Body of pancreas (tissue), 4 donors: ENCODE measurements at places on chromosomes 16 and 17. TPM values are rescaled to one million over a fixed set of nuclear protein-coding genes. Genes with fewer than 3 reads are reported as not detected.

The SLFN12 gene
- 6.0 TPM for total RNA-seq

The MYH1 gene
- total RNA-seq = not detected

The CCDC137 gene
- total RNA-seq = 21.4 TPM

DNA sequence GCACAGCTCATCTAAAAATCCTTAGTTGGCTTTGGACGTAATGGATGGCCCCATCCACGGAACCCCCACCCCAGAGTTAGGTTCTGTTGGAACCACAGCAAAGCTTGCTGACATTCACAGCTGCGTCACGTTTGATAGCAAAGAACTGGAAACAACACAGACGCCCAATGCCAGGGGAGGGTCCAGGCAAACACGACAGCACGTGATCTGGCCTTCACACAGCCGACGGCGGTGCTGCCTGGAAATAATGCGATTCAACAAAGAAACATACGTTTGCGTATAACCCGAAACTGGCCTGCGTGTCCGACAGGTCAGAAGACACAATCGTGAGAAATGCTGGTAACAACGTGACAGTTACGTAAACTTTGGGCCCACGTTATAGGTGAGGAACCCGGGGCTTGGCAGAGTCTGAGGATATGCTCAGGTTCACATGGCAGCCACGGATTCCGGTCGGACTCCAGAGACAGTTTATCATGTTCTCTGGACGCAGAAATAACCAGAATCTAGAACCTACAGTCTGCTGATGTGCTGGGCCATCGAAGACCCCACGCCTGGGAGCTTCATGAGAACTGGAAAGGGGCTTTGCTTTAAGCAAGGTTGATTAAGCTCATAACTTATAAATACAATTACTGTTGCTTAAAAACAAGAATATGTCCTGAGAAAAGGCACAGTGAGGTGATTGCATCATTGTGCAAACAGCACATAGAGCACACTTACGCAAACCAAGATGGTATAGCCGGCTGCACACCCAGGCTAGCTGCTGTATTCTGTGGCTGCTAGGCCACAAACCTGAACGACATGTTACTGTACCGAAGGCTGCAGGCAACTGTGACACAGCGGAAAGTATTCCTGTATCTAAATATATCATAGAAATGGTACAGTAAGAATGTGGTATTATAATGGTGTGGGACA, 70.4 kb downstream of the RPH3AL start:
- no peak overlapping the region for H3K27ac ChIP-seq
- DNase-seq = no peak
- H3K27me3 ChIP-seq = no peaks in the 10 kb centered on the region
- peaks cover 8% of the 10 kb centered on the region for H3K4me1 ChIP-seq
- H3K4me3 ChIP-seq = no peak overlapping the region

GRCh38 chr17:16971458-16972338, at the start of gene TNFRSF13B:
Gene TNFRSF13B (minus strand): TSS chr17:16972118. CDS start chr17:16972075, 43 bp downstream.
- no peaks in the 10 kb centered on the region for H3K4me1 ChIP-seq
- no peak for DNase-seq
- no peaks in the 10 kb centered on the region for H3K27me3 ChIP-seq
- H3K4me3 ChIP-seq = no peak within 1 kb of the TSS
